HuH-7 (cell line): ENCODE measurements at places on chromosomes 13 and 19.
A peak's percentile ranks its signal among the peaks of the same experiment; 100 is the strongest.

GRCh38 chr13:23175920-23176319 lies 4.9 kb upstream of the SGCG start:
- DNase-seq, result no peak

DNA sequence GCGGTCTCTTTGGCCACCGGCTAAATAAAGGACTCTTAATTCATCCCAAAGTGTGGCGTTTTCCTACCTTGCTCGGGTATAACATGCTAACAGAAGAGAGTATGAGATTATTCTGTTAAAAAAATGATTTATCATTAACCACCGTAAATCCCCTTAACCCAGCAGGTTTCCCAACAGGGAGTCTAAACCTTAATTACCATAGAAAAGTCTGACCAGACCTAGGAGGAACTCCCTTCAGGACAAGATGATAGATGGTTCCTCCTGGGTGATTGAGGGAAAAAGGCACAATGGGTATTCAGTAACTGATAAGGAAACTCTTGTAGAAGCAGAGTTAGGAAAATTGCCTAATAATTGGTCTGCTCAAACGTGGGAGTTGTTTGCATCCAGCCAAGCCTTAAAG lies 193.7 kb downstream of the ZNF737 start:
- DNase-seq, result no peak

GRCh38 chr13:80584306-80584705 lies 243.4 kb upstream of the SPRY2 start:
- no peak for DNase-seq

DNA sequence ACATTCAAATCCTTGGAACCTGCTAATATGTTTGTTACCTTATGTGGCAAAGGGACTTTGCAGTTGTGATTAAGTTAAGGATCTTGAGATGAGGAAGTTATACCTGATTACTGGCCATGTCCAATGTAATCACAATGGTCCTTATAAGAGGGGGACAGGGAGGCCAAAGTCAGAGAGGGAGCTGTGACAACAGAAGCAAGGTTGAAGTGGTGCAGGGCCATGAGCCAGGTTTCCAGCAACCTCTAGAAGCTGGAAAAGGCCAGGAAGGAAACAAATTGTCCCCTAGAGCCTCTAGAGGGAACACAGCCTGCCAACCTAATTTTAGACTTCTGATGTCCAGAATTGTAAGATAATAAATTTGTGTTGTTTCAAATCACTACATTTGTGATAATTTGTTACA lies 334.7 kb upstream of the DACH1 start:
- no peak for DNase-seq

DNA sequence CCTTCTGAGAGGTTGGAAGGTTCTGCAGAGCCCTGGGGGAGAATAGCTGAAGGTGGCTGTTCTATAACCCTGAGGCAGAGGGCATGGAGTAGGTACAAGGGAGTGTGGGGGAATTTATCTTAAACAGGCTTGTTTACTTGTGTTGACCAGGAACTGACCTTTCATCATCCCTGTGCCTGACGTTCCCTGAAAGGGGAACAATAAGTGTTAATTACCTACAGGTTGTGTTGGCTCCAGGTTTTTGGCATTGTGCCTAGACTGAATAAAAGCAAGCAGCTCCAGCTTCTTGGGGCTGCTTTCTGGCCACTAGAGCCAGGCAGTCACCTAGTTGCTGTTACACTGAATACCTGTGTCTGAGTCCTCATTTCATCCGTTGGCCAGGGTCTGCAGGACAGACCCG lies 60.0 kb downstream of the ZNF627 start:
- DNase-seq, result no peak

- DNase-seq, result no peak
These were observed 138.6 kb downstream of the PCDH20 start for GRCh38 chr13:61277088-61277487.

DNA sequence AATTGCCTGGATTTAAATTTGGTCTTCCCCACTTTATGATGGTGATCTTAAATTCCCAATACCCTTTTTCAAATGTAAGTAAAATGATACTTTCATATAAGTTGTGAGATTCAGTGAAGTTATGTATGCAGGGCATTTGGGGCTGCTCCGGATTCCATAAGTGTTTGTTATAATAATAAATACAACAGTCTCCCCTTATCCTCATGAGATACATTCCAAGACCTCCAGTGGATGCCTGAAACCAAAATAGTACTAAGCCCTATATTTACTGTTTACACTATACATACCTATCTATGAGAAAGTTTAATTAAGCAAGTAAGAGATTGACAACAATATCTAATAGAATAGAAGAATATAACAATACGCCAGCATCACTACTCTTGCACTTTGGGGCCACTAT lies 2237.8 kb downstream of the PCDH9 start:
- no peak for DNase-seq

- peak; percentile 53 for DNase-seq
These were observed at the start of gene MAB21L1 for GRCh38 chr13:35475960-35476943. MAB21L1 (minus strand) TSS chr13:35476689; CDS start chr13:35476138, 551 bp downstream.

GRCh38 chr13:110231348-110232047 lies 75.5 kb downstream of the COL4A1 start:
- no peak for DNase-seq

DNA sequence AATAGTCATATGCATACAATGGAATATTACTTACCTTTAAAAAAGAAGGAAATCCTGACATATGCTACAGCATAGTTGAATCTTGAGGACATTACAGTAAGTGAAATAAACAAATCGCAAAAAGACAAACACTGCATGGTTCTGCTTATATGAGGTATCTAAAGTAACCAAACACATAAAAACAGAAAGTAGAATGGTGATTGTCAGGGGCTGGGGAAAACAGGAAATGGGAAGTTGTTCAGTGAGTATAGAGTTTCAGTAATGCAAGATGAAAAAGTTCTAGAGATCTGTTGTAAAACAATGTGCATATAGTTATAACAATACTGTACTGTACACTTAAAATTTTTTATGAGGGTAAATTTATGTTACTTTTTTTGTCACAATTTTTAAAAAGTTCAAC lies 219.4 kb downstream of the KLF5 start:
- DNase-seq, result no peak

DNA sequence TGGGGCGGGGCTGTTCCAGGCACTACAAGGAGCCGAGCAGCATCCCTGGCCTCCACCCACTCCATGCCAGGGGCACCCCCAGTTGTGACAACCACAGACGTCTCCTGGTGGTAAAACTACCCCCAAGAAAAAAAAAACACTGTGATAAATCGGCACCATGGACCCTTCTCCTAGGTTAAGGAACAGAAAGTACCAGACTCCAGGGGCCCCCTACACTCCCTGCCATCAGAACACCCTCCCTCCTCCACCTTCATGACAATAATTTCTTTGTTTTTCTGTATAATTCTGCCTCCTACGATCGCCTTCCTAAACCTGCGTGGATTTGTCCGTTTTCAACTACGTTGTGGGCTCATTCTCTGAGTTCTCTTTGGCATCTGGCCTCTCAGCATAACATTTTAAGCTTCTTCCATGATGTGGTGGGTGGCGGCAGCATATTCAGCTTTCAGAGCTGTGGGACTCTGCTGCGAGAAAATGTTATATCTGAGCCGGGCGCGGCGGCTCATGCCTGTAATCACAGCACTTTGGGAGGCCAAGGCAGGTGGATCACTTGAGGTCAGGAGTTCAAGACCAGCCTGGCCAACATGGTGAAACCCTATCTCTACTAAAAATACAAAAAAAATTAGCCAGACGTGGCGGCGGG lies 8.6 kb downstream of the TLE2 start:
- DNase-seq, result no peak

DNA sequence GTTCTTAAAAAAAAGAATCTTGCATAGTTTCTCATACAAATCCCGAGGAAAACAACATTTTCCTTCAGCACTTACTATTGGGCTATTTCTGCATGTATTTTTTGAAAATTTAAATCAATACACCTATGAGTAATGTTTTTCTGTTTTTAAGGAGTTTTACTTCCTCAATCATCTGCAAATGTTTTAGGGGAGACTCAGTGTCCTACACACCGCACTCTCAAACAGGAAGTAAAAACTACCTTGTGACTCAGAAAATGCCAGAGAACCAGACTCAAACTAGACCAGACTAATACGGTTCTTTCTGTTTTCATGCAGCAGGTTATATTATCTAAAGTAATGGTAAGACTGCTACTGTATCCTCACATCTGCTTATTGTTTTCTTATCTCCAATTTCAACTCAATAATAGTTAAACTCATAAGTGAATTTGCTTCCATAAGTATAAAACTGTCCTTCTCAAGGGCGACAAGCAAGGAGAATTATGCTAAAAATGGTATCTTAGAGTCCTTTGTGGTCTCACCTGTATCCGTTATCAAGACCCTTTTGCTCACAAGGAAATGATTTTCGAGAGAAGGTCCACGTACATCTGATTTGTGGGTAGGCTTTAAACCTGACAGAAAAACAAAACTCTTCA lies 52.5 kb downstream of the FLT3 start:
- DNase-seq, result no peak

DNA sequence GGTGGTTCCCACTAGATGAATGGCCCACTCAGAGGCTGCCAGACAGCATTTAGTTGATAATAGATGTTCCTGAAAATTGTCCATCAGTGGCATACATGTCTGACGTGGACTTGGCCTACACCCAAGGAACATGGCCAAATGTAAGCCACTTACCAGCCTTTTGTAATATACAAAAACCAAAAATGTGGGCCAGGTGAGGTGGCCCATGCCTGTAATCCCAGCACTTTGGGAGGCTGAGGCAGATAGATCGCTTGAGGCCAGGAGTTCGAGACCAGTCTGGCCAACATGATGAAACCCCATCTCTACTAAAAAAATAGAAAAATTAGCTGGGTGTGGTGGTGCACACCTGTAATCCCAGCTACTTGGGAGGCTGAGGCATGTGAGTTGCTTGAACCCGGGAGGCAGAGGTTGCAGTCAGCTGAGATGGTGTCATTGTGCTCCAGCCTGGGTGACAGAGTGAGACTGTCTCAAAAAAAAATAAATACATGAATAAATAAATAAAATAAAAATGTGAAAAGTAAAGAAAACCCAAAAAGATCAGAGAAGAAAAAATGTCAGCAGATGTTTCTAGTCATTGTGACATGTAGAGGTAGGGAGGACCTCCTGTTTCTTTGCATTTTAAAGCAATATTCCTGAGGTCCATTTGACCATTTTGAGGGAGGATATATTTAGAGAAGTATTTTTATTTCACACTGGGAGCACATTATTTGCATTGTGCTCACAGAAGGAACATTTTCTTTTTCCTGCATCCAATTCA lies 7.1 kb upstream of the WTIP start:
- no peak for DNase-seq

- DNase-seq, result no peak
These were observed 3.7 kb upstream of the ZNRF4 start for GRCh38 chr19:5451494-5451893.

- DNase-seq, result no peak
These were observed 27.9 kb upstream of the FLT1 start for GRCh38 chr13:28522871-28523270.

- DNase-seq, result no peak
These were observed 3.9 kb upstream of the PODNL1 start for GRCh38 chr19:13942023-13942684.

DNA sequence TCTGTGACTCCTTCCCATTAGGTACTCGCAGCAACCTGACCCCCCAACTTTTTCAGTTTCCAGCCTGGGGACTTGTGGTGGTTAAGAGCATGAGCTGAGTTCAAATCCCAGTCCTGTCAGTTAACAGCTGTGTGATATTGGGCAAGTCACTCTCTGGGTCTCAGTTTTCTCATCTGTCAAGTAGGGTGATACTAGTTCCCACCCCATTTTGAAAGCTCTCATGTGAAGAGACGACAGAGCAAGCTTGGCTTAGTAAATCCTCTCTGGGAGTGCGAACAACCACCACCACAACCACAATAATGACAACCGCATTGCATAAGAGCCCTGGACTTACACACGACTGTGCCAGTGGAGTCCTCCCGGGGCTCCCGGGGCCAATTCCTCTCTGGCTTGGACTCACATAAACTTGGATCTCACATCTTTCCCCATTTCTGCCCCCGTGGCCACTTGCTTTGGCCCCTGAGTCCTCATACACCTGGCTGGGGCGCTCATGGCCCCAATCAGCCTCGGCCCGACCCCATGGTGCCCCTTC lies 454 bp downstream of the BLVRB start:
- no peak for DNase-seq

DNA sequence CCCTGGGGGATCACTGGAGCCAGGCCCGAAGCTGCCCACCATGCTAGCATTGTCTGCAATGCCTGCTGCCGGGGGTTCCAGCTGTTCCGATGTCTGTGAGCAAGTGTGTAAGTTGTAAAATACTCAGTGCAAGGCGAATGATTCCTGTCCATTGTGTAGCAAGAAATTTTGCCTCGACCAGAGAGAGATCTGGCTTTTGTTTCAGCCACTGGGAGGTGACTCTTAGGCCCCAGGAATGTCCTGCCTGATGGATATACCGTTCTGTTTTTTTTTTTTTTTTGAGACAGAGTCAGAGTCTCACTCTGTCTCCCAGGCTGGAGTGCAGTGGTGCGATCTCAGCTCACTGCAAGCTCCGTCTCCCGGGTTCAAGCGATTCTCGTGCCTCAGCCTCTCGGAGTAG lies 7.3 kb upstream of the GADD45B start:
- DNase-seq, result no peak

GRCh38 chr19:33203529-33203928 lies 9.4 kb downstream of the LRP3 start:
- DNase-seq, result no peak

DNA sequence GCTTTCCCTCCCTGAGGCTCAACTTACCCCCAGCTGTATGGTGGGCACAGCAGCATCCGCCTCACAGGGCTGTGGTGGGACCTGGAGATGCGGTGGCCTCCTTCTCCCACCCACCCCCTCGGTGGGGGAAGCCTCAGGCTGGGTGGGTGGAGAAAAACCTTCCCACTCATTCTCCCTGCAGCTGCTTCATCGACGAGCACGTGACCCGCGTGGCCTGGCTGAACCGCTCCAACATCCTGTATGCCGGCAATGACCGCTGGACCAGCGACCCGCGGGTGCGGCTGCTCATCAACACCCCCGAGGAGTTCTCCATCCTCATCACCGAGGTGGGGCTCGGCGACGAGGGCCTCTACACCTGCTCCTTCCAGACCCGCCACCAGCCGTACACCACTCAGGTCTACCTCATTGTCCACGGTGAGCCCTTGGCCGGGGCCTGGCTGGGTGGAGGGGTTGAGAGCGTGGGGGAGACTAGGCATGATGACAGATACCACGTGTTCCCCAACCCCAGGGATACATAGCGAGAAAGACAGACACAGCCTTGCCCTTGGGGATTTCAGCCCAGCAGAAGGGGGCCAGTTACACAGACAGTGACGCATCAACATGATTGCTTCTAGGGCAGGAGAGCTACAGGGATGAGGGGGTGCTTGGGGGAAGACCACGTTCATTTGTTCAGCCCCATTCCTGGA lies 12.2 kb downstream of the IGLON5 start:
- DNase-seq, result no peak

GRCh38 chr13:100674572-100674871 lies at the start of gene TMTC4:
TMTC4 (minus strand) TSS chr13:100674795; CDS start chr13:100670362, 4,433 bp downstream.
- DNase-seq, result no peak

DNA sequence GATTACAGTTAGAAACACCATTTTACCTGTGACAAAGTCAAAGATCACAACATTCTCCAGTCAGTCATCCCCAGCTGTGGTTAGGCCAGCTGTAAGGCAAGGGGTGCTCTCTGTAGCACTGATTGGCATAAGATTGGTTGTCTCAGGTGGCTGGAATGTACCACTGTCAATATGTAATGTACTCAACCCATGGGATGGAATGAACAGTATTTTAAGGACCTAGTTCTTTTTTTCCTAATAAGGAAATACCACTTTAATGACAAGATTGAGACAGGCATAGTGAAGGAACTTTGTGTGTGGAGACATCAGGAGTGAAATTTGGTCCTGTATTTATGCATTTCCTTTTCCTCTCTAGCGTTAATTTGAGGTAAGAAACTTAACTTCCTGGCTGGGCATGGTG lies 310.7 kb downstream of the ITGBL1 start:
- no peak for DNase-seq
